Sciatic nerve (tissue), 2 donors: ENCODE measurements at places on chromosomes 2 and 18.

DNA sequence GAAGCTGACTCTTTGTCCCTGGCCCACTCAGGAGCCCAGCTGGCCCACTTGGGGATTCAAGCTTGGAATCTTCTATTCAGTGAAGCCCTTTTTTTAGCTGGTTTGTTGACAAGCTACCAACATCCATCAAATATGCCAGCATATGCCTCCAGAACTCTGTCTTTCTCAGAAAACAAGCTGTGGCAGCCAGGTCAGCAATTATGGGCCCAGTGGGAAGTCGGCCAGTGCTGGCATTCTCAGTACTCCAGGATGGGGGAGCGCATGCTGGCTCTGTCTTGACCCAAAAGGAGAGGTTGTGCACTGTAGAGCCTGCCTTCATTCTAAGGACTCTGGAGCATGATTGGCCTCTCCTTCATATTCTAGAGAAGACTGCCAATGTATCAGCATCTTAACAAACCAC lies 401.5 kb downstream of the CNTNAP5 start:
- DNase-seq: no peak

DNA sequence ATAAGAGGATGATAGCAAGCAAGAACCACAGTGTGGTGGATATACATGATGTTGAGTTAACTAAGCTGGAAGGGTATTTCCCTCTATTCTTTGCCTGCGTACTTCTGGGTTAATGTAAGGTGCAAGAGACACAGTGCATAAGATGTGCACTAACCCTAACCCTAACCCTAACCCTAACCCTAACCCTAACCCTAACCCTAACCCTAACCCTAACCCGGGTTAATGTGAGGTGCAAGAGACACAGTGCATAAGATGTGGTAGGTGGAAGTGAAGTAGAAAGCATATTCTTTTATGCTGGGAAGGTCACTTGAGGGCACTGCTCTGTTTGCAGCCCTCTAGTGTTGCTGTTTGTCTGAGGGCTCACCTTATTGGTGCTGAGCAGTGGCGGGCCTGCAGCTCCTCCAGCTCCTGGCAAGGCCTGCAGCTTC lies 181.5 kb upstream of the ITGA4 start:
- no peak for DNase-seq

GRCh38 chr2:226487573-226487972 lies 312.0 kb downstream of the IRS1 start:
- DNase-seq: no peak

DNA sequence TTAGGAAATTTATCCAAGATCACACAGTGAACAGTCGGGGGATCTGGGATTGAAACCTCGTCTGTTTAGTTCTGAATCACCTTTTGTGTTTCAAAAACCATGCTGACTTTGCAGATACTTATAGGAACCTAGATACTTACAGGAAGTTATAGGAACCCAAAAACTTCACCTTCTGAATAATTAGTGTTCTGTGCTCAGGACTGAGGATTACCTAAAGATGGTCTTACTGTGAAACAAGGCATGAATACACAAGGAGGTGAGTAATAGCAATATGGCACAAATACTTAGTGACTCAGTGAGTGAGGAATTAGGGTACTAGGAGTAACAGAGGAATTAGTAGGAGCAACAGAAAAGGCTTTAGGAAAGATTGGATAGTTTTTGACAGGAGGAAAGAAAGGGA lies 145.5 kb downstream of the LRATD1 start:
- DNase-seq: no peak

GRCh38 chr2:64374686-64375085 lies 79.3 kb upstream of the LGALSL start:
- DNase-seq: no peak

DNA sequence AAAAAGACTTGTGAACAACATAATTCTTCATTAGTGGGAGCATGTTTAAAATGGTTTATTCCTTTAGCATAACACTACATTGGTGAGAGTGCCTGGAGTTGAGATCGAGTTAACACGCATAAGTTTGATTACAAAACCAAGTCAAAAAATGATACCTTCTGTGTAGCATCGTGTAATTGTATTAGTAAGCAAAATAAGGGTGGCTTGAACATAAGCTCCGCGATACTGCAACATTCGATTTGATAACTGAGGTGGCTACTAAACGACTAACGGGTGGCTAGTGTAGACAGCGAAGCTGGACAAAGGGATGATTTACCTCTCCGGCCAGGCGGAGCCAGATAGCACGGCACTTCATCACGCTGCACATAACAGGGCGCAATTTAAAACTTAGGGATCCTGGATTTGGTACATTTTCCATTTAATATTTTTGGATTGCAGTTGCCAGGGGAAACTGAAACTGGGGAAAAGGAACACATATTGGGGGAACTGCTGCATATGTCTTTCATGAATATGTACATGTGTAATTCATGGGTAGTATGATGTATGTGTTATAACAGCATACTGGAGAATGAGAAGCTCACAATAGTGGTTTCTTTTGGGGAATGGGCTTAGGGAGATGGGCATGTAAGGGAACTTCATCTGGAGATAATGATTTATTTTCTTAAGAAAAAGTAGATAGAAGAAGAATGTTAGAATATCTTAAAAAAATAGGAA lies 36.4 kb upstream of the TOGARAM2 start:
- no peak for DNase-seq

DNA sequence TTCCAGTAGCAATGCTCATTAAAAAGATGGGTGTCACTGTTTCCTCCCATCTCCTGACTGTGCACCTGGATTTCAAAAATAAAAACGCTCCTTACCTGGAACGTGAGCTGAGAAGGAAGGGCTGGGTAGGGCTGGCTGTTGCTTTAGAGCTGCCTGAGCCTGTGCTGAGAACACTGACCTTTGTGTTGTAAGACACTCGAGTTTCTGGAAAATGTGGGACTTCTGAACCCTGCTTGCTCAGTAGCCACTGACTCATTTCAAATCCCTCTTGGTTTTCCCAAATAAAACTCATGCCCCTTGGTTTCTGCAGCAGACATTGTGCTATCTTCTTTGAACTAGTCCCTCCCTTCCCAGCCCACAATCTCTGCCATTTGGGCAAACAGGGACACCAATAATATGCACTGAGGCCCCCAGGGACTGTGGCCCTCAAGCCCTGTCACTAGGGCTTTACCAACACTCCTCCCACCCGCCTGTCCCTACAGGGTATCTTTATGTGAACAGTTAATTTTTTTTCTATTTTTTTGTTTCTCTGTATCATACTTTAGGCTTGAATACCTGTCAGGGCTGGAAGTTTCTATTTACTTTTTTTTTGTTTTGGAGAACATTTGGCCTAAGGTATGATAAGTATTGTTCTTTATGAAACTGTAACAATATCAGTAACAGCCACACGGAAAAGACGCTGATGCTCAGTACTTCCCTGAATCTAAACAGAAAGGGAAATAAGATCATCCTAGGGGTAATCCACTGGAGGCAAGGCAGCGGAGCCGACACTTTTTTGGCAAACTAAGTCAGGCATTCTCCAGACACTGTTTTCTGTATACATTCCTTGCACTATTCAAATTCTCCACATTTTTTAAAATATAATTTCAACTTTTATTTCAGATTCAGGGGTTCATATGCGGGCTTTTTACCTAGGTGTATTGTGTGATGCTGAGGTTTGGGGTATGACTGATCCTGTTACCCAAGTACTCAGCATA lies 280.2 kb downstream of the STK39 start:
- no peak for DNase-seq

DNA sequence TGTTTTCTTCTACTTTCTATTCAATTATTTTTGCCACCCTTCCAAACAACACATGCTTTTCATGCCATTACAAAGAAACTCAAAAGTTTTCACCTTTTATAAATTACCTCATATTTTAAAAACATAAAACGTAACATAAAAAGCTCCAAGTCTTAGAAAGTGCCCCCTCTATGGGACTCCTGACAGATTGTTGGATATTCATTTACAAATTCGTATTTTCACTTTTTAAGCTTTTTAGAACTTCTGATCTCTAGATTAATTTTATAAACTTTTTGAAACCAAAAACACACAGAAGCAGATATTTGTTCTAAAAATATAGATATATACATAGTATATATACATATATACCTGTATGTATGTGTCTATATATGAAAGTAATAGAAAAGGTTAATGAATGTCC lies 1.5 kb downstream of the COL5A2 start:
- DNase-seq: no peak

GRCh38 chr2:208657468-208657867 lies 250.9 kb downstream of the PTH2R start:
- no peak for DNase-seq

- DNase-seq: peak; percentile 72
Observed at GRCh38 chr2:75064691-75065396, 106.4 kb downstream of the POLE4 start.

DNA sequence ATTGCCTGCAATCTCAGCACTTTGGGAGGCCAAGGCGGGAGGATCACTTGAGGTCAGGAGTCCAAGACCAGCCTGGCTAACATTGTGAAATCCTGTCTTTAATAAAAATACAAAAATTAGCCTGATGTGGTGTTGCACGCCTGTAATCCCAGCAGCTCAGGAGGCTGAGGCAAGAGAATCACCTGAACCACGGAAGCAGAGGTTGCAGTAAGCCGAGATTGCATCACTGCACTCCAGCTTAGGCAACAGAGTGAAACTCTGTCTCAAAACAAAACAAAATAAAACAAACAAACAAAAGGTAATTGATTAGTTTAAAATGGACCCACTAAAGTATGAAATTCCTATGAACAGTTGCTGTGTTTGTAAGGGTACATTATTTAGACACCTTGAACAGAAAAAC lies 39.8 kb downstream of the CDH7 start:
- DNase-seq: no peak

- no peak for DNase-seq
Observed at GRCh38 chr18:49733321-49733720, 80.0 kb downstream of the ACAA2 start.

DNA sequence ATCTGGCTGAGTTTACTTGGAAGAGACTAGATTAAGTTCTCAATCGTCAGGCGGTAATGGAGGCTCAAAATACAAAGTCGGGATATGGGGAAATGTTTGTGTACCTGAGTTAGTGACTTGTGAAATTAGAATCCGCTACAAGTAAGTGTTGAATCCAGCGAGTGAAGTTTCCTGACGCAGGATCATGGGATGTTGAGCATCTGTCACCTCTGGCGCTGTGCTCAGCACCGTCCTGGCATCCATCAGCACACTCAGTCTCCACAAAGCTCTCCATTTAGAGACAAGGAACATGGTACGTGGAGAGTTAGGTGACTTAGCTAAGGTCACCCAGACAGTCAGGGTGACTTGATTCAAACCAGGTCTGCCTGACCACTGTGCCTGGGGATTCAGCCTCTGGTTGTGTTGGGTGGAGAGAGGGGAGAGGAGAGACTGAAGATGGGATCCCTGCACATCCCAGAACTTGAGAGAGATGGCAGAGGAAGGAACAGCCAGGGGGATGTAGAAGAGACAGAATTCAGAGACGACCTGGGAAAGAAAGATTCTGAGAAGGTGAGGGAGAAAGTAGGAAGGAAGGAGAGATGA lies 251.2 kb downstream of the ACKR3 start:
- DNase-seq: no peak

DNA sequence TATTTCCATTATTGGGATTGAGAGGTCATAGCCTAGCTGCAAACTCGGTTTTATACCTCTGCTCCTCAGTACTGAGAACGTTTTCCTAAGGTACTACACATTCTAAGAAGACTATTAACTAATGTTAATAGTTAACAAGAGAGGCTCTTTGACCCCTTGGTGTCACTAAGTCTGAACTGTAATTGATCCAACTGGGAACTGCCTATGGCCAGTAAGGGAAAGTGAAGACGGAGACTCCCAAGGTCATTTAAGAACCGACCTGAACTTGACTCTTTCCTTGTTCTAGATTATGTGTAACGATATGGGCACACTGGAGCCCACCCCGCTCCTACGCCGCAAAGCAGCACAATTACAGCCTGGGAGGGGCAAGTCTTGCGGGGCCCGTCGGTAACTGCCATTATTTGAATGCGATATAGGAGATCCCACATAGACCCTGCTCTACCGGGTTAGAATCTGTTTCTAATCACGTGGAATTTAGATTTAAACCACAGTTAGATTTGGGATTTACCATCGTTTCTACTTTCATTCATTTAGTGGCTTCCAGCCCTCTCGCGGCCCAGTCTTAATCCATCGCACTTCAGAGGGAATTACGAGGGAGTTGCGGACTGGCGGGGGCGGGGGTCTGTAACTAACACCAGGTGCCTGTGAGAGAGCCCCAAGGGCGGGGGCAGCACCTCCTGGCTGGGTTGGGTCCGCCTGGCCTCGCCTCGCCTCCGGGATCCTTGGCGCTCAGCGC lies 84.1 kb upstream of the EPB41L3 start:
- no peak for DNase-seq

DNA sequence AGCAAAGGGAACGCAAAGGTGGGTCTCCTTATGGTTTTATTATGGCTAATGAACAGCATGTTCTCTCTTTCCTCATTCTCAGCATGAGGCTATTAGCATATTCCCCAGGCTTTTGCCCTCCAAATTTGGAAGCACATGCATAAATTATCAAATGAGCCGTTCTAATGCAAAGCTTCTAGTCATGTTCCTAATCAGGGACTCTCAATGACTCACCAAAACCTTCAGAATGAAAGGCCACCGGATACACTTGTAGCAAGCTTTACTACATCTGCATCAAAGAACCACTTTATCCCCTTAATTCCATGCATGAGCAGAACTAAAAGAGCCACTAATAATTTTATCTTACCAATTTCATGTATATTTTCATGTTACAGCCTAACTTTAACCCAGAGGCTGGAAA lies 310.5 kb downstream of the LRATD1 start:
- no peak for DNase-seq

GRCh38 chr2:143110758-143111428 lies 18.3 kb upstream of the ARHGAP15 start:
- peak; percentile 75 for DNase-seq

DNA sequence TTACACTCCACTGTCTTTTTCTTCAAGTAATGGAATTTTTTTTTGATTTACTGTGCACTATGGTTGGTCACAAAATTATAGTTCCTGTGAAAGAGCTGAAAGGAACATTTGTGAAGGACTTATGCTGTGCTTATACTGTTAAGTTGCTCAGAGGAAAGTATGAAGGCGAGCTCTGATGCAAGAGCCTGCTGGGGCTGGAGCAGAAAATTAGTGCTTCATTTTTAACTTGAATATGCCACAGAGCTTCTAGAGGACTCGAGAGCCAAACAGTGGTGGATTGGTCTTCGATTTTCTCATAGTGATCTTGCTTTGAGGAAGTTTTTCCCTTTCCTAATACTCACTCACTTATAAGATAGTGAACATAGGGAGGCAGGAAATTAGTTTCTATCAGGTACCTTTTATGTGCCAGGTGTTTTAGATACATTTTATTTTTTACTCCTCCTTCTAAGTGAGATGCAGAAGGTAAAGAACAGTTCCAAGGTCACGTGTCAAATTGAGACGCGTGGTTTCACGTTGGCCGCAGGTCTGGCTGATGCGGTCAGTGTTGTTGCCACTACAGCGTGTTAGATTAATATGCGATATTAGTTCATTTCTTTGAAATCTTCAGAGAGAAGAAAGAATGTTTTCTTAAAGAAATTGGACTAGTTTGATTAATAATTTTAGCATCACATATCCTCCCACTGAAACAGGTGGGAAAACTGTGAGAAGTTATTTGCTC lies 20.2 kb downstream of the GATA6 start:
- DNase-seq: no peak
